Pancreas (tissue), 10 donors: ENCODE measurements at places on chromosomes 16 and 17. TPM values are rescaled to one million over a fixed set of nuclear protein-coding genes. Genes with fewer than 3 reads are reported as not detected.

GRCh38 chr17:34370997-34371395 is 8.0 kb upstream of the CCL1 start:
- H3K27me3 ChIP-seq: no peaks in the 10 kb centered on the region
- no peaks in the 10 kb centered on the region for H3K36me3 ChIP-seq
- no peaks in the 10 kb centered on the region for H3K4me1 ChIP-seq
- no peak overlapping the region for H3K4me3 ChIP-seq
- no peak overlapping the region for H3K27ac ChIP-seq

GRCh38 chr16:62921904-62922303 is 885.7 kb upstream of the CDH8 start:
- no peak overlapping the region for H3K27ac ChIP-seq
- H3K36me3 ChIP-seq: no peaks in the 10 kb centered on the region
- H3K4me3 ChIP-seq: no peak overlapping the region

- no peak overlapping the region for H3K4me3 ChIP-seq
- no peaks in the 10 kb centered on the region for H3K4me1 ChIP-seq
- no peaks in the 10 kb centered on the region for H3K27me3 ChIP-seq
- DNase-seq: no peak
- H3K36me3 ChIP-seq: no peaks in the 10 kb centered on the region
Observed at GRCh38 chr16:12544477-12545296, 259.0 kb downstream of the CPPED1 start.

DNA sequence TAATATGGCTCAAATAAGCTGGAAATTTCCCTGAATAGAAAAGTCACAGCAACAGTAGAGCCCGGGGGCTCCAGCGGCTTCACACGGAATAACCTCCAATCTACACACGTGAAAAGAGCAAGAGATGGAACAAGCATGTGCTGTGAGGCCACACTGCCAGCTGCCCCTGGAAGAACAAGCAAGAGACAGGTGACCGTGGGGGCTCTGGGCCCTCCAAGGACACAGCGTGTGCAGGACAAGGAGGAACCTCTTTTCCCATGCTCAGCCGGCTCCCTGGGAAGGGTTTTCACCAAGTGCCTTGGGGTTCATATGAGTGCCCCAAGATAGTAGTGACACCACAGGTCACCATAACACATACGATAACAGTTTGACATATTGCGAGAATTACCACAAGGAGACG is 110.2 kb upstream of the ZNF750 start:
- no peaks in the 10 kb centered on the region for H3K4me1 ChIP-seq
- no peak overlapping the region for H3K27ac ChIP-seq
- no peaks in the 10 kb centered on the region for H3K27me3 ChIP-seq
- H3K4me3 ChIP-seq: no peak overlapping the region
- peak; percentile 31 for DNase-seq

KRT33B gene
- not detected for total RNA-seq

DNA sequence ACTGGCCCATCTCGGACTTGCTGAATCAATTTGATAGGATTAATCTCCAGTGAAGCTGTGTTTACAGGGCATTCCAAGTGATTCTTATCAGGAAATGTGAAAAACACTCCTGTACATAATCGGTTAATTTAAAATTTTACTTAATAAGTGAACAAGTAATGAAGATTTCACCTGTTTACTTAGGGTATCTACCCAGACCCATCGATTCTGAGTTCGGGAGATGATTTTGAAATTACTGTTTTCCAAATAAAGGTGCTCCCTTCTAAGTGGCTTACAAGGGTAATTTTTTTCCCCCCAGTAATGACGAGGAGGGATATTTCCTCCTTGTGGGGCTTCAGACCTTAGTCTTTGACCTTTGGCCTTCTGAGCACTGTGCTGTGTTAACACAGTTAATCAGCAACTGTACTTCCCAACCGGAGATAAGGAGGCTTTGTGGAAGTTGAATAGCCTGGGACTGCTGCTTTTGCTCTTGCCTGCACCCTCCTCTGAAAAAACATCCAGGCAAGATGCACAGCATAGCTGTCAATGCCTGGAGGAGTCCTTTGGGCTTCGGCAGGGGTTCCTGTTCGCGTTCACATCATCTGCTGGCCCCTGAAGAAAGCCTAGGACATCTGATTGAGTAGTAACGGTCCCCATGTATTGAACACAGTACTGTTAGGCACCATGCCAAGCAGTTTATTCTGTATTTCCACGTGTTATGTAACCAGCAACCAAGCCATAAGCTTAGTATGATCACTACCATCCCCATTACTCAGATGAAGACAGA is 1.8 kb downstream of the FAHD1 start:
- peaks cover 21% of the 10 kb centered on the region for H3K4me1 ChIP-seq
- peak overlapping the region; percentile 96 for H3K4me3 ChIP-seq
- peak overlapping the region; percentile 63 for H3K27ac ChIP-seq
- no peaks in the 10 kb centered on the region for H3K27me3 ChIP-seq

GRCh38 chr16:84810518-84811273 is 9.1 kb upstream of the CRISPLD2 start:
- no peaks in the 10 kb centered on the region for H3K27me3 ChIP-seq
- peak; percentile 25 for DNase-seq
- H3K4me3 ChIP-seq: no peak overlapping the region
- no peaks in the 10 kb centered on the region for H3K4me1 ChIP-seq
- no peak overlapping the region for H3K27ac ChIP-seq
- H3K36me3 ChIP-seq: no peaks in the 10 kb centered on the region

DNA sequence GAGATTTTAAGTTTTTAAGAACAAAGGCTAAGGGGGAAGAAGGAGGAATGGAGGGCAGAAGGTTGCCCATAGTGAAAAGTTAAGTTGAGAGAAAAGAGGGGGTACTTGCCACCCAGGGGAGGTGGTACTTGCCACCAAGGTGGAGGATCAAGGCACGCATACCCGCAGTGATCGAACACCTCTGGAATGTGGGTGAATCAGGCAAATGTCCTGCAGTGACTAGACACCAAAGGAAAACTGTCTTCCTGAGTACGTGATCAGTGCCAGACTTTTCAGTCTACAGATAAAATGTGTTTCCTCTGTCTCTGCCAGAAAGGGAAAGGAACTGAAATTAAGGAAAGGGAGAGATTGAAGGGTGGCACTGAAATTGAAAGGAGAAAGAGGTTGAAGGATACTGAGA is 2285.3 kb downstream of the TP53TG3F start:
- H3K27ac ChIP-seq: no peak overlapping the region
- no peaks in the 10 kb centered on the region for H3K36me3 ChIP-seq
- H3K27me3 ChIP-seq: no peaks in the 10 kb centered on the region
- no peak for DNase-seq
- H3K4me1 ChIP-seq: no peaks in the 10 kb centered on the region
- H3K4me3 ChIP-seq: no peak overlapping the region

GRCh38 chr17:29683481-29683880 is 60.8 kb upstream of the CORO6 start:
- H3K27ac ChIP-seq: peak overlapping the region; percentile 24
- no peaks in the 10 kb centered on the region for H3K4me1 ChIP-seq
- H3K4me3 ChIP-seq: no peak overlapping the region

- no peak for DNase-seq
- H3K27me3 ChIP-seq: no peaks in the 10 kb centered on the region
- no peak overlapping the region for H3K4me3 ChIP-seq
- H3K36me3 ChIP-seq: no peaks in the 10 kb centered on the region
- no peak overlapping the region for H3K27ac ChIP-seq
Observed at GRCh38 chr16:14324581-14324980, 253.5 kb downstream of the MRTFB start.

KRTAP2-3 gene
- not detected for total RNA-seq

DNA sequence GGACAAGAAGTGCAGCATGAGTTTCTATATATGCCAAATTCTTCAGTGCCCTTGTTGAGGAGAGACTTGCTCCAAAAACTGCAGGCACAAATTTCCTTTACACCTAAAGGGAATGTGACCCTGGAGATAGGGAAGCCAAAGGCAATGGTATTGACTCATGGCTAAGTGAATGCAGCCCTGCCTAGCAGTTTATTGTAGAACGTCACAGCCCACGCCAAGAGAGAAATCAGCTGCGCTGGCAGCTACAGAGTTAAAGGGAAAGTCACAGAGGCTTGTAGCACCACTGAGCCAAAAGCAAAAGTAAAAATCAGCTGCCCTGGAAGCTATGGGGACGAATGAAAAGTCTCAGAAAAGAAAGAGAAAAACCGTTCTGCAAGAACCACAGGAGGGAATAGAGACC is 10.1 kb downstream of the POLR3K start:
- no peaks in the 10 kb centered on the region for H3K27me3 ChIP-seq
- DNase-seq: no peak
- H3K4me1 ChIP-seq: no peaks in the 10 kb centered on the region
- H3K36me3 ChIP-seq: no peaks in the 10 kb centered on the region
- H3K27ac ChIP-seq: no peak overlapping the region

KATNIP gene
- 16.5 TPM for total RNA-seq

- no peak overlapping the region for H3K4me3 ChIP-seq
- no peak overlapping the region for H3K27ac ChIP-seq
- H3K27me3 ChIP-seq: no peaks in the 10 kb centered on the region
- no peaks in the 10 kb centered on the region for H3K36me3 ChIP-seq
Observed at GRCh38 chr17:71760062-71760720, 360.6 kb upstream of the SOX9 start.

GRCh38 chr16:27436065-27436464 is 34.1 kb downstream of the IL21R start:
- DNase-seq: no peak
- no peak overlapping the region for H3K27ac ChIP-seq
- H3K27me3 ChIP-seq: no peaks in the 10 kb centered on the region
- H3K4me3 ChIP-seq: no peak overlapping the region
- H3K4me1 ChIP-seq: no peaks in the 10 kb centered on the region
- no peaks in the 10 kb centered on the region for H3K36me3 ChIP-seq

DNA sequence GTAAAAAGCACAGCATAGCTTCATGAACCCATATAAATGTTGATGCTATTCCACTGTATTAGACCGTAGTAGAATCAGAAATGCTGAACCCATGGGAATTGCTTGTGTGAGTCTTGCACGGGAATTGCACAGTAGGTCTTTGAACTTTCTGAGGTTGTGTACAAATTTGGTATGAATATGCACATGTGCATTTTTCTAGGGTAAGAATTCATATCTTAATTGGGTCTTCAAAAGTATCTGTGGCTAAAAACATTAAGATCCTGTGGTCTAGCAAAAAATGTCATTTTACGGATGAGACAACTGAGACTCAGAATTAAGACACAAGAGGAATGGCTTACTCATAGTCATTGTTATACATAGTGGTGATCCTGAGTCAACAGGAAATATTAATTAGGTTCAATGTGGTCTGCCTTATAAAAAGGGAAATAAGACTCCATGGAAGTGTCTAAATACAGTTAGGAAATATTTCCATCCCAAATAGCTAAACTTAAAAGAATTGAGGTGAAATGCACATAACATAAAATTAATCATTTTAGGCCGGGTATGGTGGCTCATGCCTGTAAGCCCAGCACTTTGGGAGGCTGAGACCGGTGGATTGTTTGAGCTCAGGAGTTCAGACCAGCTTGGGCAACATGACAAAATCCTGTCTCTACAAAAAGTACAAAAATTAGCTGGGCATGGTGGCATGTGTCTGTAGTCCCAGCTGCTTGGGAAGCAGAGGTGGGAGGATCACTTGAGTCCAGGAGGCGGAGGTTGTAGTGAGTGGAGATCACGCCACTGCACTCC is 22.8 kb downstream of the TAOK1 start:
- no peaks in the 10 kb centered on the region for H3K27me3 ChIP-seq
- H3K4me3 ChIP-seq: no peak overlapping the region
- H3K27ac ChIP-seq: no peak overlapping the region
- no peaks in the 10 kb centered on the region for H3K4me1 ChIP-seq
- no peak for DNase-seq

DNA sequence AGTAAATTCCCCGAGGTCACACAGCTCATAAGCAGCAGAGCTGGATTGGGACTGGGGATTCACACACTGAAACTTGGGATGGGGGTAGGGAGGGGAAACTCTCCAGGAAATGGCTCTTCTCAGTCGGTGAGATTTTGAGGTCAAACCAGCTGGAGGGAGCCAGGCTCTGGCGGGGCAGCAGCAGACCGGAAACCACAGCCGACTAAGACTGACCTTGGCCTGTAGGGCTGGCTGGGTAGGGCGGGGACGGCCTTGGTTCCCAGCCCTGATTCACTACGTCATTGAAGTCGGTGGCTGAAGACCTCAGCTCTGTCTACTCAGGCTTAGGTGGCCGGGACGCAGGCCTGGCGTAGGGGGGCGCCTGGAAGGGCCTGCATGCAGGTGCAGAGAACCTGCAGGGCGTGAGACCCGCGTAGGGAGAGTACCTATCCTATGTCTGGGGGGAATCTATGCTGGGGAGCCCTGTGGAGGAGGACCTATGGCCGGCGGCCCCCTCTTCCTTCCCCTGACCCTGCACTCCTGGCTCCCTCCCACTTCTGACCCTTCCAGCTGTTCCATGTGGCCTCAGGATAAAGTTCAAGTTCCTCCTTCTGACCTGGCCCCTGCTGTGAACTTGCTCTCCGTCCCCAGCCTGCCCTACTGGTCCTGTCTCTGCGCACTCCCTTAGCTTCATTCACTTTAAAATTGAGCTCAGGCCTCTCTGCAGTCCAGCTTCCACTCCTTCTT is 11.9 kb upstream of the SLC4A1 start:
- no peaks in the 10 kb centered on the region for H3K36me3 ChIP-seq
- peaks cover 6% of the 10 kb centered on the region for H3K4me1 ChIP-seq
- H3K27ac ChIP-seq: peak overlapping the region; percentile 57
- no peaks in the 10 kb centered on the region for H3K27me3 ChIP-seq

- no peaks in the 10 kb centered on the region for H3K27me3 ChIP-seq
- H3K27ac ChIP-seq: no peak overlapping the region
- no peaks in the 10 kb centered on the region for H3K4me1 ChIP-seq
- H3K36me3 ChIP-seq: peaks cover 6% of the 10 kb centered on the region
- no peak for DNase-seq
Observed at GRCh38 chr17:42849451-42850181, 1.4 kb upstream of the AOC3 start.

- no peaks in the 10 kb centered on the region for H3K27me3 ChIP-seq
- no peaks in the 10 kb centered on the region for H3K4me1 ChIP-seq
- DNase-seq: no peak
- H3K36me3 ChIP-seq: no peaks in the 10 kb centered on the region
Observed at GRCh38 chr16:11121083-11121608, 134.9 kb downstream of the SOCS1 start.

GSDMA gene
- not detected for total RNA-seq

DNA sequence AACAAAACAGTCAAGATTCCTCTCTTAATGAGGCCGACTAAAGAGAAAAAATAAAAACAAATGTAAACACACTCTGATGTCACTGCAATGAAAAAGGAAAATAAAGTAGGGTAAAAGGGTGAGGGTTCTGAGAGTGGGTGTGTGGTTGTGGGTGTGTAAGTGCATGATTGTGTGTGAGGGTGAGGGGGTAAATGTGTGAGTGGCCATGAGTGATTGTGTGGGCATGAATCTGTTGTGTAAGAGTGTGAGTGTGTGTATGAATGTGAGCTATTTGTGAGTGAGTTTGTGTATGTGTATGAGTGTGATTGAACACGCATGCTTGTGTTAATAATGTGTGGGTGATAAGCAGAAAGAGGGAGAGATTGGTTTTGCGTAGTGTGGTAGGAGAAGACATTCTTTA is 132.8 kb downstream of the CDH11 start:
- no peak overlapping the region for H3K4me3 ChIP-seq
- no peaks in the 10 kb centered on the region for H3K27me3 ChIP-seq
- DNase-seq: no peak
- H3K36me3 ChIP-seq: no peaks in the 10 kb centered on the region
- H3K4me1 ChIP-seq: no peaks in the 10 kb centered on the region
- H3K27ac ChIP-seq: no peak overlapping the region

GRCh38 chr17:1762233-1762900 is 507 bp downstream of the SERPINF1 start:
- H3K36me3 ChIP-seq: no peaks in the 10 kb centered on the region
- H3K4me3 ChIP-seq: no peak overlapping the region
- H3K27me3 ChIP-seq: no peaks in the 10 kb centered on the region
- H3K27ac ChIP-seq: peak overlapping the region; percentile 32
- no peaks in the 10 kb centered on the region for H3K4me1 ChIP-seq

PARD6A gene
- 8.6 TPM for total RNA-seq

ZBTB4 gene
- 20.6 TPM for total RNA-seq
